CD4-positive, alpha-beta T cell treated with Interferon gamma for 1 hour (primary cell): ENCODE measurements at places on chromosomes 1 and 21.

- DNase-seq = no peak
Observed at GRCh38 chr1:22855668-22856606, 116.7 kb downstream of the LACTBL1 start.

- no peak for DNase-seq
Observed at GRCh38 chr1:205842229-205842628, 7.7 kb downstream of the PM20D1 start.

- DNase-seq = peak; percentile 91
Observed at GRCh38 chr1:40818264-40818961, 34.8 kb downstream of the KCNQ4 start.

DNA sequence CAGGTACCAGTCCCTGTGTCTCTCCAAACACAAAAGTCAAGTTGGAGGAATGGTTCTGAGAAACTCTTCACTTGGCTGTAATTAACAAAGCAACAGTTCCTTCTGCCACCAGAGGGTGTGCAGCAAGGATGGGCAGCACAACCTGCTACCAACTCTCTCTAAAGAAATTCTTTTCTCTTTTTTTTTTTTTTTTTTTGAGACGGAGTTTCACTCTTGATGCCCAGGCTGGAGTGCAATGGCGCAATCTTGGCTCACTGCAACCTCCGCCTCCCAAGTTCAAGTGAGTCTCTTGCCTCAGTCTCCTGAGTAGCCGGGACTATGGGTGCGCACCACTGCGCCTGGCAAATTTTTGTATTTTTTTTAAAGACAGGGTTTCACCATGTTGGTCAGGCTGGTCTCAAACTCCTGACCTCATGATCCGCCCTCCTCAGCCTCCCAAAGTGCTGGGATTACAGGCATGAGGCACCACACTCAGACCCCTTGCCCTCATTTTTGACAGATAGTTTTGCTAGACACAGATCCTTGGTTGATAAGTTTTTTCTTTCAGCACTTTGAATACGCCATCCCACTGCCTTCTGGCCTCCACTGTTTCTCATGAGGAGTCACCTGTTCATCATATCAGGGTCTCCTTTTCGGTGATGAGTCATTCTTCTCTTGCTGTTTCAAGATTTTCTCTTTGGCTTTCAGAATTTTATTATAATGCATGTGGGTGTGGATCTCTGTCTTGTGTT is 12.1 kb upstream of the DEGS1 start:
- peak; percentile 51 for DNase-seq

DNA sequence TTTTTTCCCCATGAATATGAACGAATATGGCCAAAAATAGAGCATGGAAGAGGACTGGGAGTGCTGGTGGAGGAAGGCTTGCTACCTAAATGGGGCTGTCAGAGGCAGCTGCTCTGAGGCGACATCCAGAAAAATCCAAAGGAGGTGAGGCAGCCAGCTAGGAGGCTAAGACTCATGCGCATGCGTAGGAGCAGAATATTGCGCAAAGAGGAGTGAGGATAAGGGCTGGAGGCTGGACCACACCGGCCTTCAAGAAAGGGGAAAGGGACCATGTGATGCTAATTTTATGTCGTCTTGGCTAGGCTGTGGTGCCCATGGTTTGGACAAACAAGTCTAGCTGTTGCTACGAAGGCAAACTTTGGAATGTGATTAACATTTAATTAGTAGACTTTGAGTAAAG is 30.5 kb downstream of the HEYL start:
- DNase-seq = no peak

DNA sequence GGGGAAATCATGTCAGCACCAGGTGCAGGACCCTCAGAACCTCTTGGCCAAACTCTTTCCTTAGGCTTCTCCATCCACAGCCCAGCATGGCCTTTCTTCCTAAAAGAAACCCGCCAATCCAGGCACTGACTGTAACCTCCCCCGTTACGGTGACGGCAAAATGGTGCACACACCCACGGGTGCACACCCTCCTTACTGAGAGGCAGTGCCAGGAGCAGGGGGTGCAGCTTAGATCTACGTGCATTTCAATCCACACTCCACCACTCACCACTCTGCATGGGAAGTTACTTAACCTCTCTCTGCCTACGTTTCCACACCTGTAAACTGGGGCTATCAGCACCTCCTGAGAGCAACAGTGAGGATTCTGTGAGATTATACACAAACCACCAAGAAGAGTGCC is 31.0 kb downstream of the SUSD4 start:
- no peak for DNase-seq

GRCh38 chr1:186214791-186215190 is 160.3 kb downstream of the TPR start:
- DNase-seq = no peak

DNA sequence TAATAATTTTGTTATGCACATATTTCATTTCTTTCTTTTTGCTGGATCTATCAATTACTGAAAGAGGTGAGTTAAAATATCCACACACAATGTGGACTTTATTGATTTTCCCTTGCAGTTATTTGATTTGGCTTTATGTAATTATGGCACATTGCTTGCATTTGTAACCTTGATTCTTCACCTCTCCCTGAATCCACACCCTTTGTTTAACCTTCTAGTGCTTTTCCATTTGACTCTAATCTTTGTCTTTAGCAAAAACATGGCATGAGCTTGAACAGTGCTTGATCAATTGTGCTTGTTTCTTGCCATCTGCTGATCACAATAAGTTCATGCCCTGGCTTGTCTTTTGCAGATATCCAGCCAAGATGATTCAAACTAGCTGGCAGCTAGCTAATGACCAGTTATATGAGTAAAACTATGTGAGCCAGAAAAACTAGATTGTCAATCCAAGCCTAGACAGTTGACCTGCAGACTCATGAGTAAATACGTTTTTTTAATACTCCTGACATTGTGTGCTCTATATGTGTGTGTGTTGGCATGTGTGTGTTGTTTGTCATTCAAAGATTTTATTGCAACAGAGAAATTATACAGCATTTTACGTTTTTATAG is 899.2 kb downstream of the NCAM2 start:
- DNase-seq = no peak

DNA sequence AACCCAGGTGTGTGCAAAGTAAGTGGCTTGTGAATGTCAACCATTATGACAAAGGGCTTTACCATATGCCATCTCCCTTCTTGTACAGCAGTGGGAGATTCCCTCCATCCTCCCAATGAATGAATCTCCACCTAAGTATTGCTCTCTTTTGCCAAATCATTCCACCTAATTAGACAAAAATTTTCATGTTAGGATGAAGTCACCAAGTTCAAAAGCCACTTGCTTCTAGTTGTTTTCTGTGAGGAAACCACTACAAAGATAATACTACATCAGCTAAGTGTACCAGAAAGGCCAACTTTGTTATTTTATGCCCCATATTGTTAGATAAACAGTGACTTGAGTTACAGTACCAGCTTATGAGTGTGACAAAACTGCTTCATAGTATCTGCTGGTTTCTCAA is 34.3 kb downstream of the FAM78B start:
- no peak for DNase-seq

DNA sequence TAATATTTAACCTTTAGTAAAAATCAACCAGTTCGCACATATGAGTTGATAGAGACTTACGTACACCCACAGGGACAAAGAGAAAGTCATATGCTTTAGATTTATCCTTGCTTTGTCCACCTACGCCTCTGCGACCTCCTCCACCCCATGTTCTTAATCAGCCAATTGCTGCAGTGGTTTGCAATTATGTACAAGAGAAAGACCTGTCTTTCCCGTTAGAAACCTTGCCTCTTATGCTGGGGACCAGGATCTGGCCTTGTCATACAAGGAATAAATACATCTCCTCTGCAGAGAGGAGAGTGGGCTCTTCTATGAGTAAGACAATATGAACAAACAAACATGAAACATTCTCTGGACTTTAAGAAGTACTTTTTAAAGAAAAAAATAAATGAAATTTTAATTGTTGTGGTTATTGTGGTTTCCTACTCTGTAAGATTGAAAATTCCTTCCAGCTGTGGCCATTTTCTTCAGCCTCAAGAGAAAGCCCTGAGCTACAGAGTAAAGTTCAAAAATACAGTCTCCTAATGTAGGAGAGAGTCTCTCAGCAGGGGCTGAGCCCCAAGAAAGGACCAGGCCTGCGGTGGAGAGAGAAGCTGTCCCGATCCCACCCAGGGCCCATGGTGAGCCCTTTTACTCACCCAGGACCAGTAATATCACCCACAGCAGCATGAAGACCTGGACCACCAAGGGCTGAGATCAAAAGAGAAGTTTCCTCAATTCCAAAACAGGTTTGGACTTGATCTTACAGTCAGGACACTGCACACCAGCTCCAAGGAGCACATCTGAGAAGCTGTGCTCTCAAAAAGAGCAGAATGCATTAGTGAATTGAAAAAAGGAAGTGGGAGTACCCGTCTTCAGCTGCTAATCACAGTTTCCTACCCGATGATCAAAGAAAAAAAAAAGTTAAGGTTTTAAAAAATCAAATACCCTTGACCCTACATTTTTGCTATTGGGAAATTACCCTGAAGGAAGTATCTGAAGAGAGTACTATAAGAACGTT is at the start of gene FCRL5:
Gene FCRL5 (minus strand): TSS at position 822 of the 1,000 bp plus-strand sequence. CDS start 153 bp downstream, at position 669.
- DNase-seq = no peak

DNA sequence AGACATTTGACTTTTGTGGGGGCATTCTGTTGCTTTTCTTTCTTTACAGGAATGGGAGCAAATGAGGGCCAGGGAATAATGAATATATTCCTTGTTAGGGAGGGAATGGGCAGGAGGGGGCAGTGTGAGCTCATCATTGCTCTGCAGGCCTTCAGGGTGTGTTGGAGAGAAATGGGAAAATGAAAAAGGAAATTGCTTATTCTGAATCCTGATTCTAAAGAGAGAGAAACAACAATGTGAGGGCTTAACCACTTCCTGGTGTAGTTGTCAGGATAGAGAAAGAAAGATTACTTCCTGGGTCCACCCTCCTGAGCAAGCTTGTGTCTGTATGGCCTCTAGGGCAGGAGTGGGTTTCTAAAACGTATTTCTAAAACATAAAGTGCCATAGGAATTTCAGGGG is 28.3 kb downstream of the VANGL2 start:
- no peak for DNase-seq

DNA sequence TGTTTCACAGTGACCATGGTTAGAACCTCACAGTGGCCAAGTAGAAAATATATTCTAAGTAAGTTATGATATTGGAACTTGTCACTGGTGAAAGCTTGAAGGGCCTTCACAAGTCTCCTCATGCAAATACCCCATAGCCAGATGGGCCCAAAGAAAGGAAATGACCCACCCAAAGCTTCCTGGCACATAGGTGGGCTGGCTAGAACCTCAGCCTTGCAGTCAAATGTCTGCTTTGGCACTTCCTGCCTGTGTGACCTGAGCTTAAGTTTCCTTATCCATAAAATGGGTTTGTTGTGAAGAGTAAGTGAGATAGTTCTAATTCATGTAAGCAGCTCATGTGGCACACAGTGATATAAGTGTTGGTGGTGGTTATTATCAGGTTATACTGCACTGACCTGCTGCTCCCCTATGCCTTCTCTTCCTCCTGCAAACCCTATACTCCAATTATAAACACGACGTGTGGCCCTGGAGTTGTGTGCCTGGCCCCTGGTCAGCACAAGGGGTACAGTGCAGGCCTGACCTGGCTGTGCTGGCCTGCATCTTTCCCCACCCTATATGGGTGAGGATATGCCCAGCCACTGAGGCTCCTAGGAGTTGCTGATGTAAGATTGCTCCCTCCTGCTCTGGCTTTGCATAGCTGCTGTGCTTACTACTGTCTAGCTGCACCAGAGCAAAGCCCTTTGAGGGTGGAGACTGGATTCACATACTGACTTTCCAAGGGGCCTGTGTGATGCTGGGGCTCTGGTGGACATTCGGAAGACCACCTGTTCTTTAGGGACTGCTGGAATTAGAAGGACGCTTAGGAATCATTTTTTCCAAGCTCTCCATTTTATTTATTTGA is 4.7 kb upstream of the SLFNL1 start:
- DNase-seq = no peak

DNA sequence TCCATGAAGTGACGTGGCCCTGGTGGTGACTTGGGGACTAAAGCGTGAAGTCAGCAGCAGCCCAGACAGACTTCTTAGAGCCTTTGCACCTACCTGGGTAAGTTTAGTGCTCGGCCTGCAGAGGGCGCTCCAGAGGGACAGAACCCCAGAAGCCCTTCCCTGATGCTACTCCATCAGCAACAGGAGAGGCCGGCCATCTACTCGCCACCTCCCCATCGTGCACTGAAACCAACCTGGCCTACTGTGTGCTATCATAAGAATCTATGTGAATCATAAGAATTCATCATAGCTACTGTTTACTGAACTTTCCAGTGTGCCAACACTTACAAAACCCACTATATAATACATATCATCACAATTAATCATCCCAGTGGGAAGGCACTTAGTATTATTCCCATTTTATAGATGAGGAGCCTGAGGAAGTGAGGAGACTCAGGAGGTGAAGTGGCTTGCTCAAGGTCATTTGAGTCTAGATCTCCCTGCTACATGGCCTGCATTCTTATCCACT is 7.9 kb upstream of the EDN2 start:
- DNase-seq = no peak

GRCh38 chr1:207959141-207959825 is 48.4 kb upstream of the CD34 start:
- DNase-seq = no peak

GRCh38 chr1:43509007-43509739 is 21.5 kb upstream of the PTPRF start:
- DNase-seq = no peak

DNA sequence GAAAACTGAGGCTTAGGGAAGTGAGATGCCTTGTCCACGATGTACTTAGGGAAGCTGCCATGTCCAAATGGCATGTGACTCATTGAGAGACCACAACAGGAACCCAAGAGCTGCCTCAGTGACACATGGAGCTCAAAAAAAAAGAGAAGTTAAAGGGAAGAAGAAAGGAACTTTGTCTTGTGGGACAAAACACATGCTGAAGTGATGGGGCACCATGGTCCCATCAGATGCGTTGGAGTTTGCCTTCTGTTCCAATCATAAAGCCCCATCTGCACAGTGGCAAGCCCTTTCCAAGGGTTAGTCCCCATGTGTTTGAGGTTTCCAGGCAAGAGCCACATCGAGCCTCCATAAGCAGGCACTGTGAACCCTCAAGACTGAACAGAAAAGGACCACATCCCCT is 8.0 kb downstream of the MED8 start:
- peak; percentile 26 for DNase-seq

DNA sequence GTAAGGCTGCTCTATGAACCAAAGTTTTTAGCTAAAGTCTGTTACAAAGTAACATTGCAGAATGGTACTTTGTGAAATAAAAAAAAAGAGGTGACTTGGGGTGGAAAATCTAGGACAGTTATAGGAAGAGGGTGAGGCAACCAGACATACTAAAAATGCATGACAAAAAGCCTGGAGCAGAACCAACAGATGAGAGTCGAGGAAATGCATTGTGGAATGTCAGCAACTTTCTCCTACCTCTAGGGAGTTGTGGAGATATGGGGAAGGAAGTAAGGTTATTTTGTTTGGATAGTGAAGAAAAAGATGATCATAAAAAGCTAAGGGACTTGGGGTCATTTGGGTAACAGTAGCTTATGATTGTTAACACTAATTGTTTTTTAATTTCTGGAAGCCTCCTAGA is 295.6 kb downstream of the S1PR1 start:
- DNase-seq = no peak

GRCh38 chr1:209042413-209042812 is 541.1 kb upstream of the CAMK1G start:
- no peak for DNase-seq

GRCh38 chr21:29521872-29522271 is 223.2 kb downstream of the BACH1 start:
- no peak for DNase-seq
